ENCODE measurements at places on chromosomes 2 and 18.

DNA sequence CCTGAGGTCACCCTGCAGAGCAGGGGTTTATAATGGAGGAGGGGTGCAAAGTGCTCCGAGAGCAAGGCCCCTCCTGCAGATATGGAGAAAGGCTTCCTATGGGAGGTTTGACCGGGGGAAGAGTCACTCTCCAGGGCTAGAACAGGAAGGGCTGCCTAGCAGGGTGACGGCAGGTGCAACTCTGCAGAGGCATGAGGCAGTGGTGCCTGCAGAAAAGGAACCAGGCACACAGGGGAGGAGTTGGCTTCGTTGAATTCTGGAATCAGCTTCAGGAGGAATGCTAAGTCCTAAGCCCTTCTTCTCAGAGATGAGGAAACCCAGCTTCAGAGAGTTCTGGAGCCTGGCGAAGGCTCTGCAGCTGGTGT is 17.5 kb upstream of the HPCAL1 start:
- no peak for DNase-seq

DNA sequence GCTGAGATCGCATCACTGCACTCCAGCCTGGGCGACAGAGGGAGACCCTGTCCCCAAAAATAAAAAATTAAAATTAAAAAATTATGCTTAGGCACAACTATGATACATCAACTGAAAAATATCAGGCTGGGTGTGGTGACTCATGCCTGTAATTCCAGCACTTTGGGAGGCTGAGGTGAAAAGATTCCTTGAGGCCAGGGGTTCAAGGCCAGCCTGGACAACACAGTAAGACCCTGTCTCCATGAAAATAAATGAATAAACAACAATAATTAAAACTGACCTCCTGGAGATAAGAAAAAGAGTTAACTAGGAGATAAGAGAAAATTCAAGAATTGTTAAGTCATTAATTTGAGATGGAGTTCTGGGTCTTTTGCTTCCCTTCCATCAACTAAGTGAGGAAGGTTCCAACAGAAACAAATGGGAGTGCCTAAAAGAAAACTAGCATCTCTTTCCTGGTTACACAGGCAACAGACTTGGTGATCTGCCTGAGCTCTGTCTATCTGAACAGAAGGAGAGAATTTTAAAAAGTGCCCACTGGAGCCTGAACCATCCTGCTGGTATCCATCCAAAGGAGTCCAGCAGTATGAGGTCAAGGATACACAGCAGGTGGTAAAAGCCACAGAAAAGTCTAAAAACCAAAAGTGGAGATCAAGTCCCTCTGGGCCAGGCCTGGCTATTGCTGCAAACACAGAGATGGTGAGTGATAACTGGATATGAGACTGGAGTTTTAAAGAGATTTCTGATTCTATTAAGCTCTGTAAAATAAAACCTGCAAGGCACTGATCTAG is 8.8 kb downstream of the PPM1G start:
- no peak for DNase-seq

DNA sequence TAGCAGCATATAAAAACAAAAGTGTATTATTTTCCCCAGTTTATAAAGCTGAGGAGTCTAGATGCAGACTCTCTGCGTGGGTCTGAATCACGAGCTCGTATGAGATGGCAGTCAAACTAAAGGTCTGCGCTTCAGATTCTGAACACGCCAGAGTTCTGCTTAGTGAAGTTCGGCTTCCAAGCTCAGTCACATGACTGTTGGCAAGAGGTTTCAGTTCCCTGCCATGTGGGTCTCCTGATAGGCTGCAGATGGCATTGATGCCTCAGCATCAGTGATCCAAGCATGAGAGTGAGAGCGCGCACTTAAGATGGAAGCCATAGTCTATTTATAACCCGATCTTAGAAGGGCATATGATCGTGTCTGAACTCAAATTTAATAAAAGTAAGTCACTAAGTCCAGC is 242.8 kb upstream of the DOK6 start:
- no peak for DNase-seq

DNA sequence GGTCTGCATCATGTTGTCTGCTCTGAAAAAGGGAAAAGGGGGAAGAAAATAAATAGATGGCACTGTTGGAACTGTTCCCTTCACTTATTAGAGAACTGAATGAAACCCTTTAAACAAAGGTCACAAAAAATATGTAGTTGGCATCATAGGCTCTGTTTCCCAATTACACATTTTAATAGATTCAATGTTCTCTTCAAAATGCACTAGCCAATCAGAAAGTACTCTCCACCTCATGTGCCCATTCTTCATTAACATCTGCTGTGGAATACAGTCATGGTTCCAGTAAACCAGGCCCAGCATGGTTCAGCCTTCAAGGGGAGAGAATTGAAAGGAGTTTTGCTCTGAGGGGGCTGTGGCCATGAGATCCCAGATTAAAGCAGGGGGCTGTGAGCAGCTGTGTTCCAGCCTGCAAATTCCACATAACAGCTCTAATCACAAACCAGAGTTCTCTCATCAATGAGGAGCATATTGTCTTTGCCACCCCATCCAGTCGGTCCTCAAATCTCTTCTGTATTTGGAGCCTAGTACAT is 165.9 kb upstream of the CREB1 start:
- DNase-seq = no peak

DNA sequence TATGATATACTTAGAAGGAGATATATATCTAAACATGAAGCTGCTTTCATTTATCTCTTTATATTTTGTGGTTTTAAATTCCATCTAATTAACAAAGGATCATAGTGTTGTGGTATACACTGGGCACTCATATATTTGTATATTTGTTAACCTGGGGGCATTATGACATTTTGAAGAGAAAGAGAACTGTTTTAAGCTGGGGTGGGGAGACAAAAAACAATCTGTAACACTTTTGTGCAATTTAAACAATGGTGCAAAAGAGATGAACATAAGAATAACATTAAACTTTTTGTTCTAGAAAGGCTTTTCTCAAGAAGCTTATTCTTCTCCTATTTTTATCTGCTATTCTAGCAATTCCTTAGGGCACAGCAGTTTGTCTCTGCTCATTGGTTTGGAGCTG is 842.0 kb upstream of the CDH2 start:
- no peak for DNase-seq

- DNase-seq = no peak
Measured at GRCh38 chr2:11697103-11697871, 27.3 kb upstream of the NTSR2 start.

DNA sequence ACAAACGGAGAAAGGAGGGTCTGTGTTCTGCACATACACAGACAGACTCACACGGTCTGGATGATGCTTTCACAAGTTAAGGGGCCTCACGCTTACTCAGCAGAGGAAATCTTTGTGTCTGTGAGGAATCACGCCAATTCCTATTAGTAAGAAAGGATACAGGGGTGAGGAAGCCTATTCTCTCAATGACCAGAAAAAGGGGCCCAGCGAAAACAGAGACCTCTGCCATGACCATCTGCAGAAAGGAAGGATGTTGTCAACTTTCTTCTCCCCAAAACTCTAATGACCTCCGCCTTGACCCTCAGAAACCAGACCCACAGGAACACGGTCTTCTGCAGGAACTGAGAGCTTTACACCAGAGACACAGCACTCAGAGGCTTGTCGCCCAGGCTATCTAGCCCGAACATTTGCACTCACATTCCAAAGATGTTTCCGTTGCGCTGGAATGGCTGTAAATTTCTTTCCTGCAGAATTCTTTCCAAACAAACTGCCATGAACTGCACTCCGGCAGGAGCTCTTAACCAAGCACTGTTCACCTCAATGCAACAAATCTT is 186.3 kb downstream of the TCF4 start:
- no peak for DNase-seq

GRCh38 chr2:36781907-36782720 is 85.6 kb downstream of the VIT start:
- DNase-seq = no peak

- no peak for DNase-seq
Measured at GRCh38 chr18:63366213-63367052, 573 bp downstream of the KDSR start.

GRCh38 chr2:99910902-99911301 is 231.5 kb downstream of the AFF3 start:
- DNase-seq = no peak

GRCh38 chr2:8138923-8139667 is 542.8 kb upstream of the ID2 start:
- no peak for DNase-seq

DNA sequence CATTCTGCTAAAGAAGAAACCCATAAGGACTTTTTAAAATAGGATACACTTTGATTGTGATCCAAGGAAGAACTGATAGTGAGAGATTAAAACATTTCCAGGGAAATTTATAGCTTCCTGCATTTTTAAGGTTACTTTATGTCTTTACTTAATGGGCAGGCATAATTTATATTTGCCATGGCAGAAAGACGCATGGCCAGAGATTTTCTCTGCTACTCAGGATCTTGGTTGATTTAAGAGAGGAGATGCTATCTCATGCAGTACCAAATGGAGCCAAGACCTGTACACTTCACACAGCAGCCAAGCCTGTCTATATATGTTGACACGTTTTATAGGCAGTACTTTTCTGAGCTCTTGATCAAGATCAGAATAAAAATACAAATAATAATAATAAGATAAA is 60.9 kb upstream of the NT5C1B start:
- no peak for DNase-seq

GRCh38 chr2:146240391-146240790 is 1604.4 kb upstream of the ACVR2A start:
- DNase-seq = no peak

DNA sequence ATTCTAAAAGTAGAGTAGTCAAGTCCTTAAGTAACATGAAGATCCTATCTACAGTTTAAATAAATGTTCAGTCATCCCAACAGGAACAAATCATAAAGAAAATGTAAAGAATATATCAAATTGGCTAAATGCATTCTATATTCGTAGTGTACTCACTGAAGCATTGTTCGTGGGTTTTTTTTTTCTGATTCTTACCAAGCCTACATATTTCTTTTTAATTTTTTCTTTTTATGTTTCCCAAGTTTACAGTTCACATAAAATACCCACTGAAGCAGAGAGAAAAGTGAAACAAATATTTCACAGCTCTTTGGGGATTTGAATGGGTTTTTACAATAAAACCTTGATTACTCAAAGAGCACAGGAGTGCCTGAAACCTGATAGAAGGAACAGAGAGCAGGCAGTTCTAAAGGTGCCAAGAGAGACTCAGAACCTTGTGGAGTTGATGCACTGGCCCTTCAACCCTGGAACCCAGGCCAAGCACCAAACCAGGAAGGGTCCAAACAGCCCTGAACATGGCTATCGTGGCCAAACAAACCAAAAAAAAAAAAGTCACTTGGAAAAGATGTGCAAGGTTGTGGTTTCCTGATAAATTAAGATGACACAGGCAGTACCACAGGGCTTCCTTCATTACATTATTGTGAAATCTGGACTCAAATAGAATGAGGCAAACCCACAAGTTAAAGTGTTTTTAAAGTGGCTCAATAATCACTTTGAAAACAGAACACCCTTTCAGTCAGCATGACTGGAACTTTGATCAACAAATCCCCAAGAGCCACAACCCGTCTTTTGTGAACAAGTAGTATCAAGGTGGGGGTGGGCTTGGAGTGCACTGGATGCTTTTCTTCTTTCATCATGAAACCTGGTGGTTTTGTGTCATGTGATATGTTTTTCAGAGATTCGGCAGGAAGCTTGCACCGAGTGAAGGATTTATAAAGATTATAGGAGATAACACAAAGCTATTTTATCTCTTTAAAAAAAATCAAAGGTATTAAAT is 245.0 kb upstream of the FN1 start:
- no peak for DNase-seq

GRCh38 chr18:24628326-24628725 is 167.9 kb downstream of the HRH4 start:
- no peak for DNase-seq

DNA sequence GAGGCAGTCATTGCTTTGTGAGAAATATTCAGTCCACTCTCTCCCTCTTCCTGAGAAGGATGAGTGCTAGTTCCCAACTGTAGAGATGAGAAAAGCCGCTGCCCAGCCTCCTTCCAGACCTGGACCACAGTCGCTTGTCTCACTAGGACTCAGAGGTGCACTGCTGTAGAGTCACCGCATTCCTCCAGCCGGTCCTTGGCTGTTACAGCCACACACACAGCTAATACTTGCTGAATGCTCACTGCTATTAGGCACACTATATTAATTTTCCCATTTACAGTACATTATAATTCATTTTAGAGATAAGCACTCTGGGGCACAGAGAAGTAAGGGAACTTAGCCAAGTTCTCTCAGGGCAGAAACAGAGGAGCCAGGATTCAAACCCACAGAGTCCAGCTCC is 10.0 kb upstream of the FABP1 start:
- no peak for DNase-seq

DNA sequence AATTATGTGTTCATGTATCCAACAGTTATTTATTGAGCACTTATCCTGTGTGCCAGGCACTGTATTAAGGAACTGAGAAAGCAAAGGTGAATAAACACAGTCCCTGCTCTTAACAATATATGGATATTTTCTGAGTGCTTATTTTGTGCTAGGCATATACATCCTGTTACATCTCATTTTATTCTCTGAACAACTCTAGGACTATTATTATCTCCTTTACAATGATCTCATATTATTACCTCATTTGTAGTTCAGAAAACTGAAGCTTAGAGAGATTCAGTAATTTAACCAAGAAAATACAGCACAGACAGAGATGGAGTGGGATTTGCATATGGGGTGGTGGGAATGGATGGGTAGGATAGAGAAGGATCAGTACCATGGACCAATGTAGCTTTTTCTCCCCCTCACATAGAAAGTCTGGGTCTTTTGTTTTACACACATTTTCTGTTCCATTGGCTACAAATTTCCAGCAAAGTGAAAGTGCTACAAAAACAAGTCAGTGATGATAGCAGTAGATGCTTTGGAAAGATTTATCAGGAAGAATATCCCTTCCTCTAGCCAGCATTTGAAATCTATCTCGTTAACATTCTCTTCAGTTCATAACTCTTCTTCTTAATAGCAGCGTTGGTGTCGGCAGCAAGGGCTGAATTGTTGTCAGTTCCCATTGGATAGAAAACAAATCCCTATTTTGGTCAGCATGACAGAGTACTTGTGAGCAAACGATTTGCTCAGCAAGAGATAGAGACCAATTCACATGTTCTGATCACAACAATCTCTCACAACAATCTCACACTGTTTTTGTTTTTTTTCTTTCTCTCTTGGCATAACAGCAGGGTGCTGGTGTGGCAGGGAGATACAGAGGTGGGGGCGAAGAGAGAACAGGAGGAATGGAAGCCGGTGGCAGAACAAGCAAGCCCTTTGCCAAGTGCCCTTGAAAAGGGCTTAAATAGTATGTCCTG is 102.2 kb upstream of the KCTD1 start:
- no peak for DNase-seq

- no peak for DNase-seq
Measured at GRCh38 chr18:63831080-63831788, 56.0 kb downstream of the SERPINB7 start.

Measured in cortex of kidney (tissue), 1 donor.